ENCODE measurements at places on chromosomes 5 and 9.

DNA sequence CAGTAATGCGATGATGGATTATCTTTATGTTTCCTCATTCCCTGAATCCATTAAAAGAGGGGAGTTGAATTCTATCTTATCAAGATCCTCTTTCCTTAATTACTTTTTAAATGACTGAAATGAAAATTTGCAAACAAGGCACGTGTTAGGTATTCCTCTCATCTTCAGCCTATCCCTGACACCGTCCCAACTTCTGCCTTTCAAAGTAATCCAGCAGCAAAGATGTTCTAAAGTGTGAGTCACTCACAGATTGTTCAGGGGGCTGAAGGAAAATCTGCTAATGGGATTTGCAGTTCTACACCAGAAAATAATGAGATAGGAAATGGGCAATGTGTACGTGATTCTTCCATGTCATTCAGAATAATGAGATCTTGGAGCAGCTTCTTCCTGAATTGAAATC, 403.0 kb downstream of the ARHGEF28 start:
- DNase-seq: no peak

DNA sequence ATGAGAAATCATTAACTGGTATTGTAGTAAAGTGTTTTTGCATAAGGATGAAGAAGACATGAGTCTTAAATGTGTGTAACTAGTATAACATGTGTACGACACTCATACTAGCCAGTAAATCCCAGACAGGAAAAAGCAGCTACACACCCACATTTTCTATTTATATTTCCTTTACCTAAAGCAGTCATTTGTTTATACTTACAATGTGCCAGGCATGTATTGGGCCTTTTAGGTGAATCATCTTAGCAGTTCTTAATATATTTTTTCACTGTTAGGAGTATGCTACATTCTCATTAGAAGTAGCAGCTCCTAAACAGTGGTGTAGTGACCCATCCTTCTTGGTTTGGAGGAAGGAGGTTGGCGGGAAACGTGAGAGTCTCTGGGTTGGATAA, 55.8 kb upstream of the TMC1 start:
- no peak for DNase-seq

GRCh38 chr9:124256517-124257069, 1.2 kb upstream of the NEK6 start:
- DNase-seq: no peak

DNA sequence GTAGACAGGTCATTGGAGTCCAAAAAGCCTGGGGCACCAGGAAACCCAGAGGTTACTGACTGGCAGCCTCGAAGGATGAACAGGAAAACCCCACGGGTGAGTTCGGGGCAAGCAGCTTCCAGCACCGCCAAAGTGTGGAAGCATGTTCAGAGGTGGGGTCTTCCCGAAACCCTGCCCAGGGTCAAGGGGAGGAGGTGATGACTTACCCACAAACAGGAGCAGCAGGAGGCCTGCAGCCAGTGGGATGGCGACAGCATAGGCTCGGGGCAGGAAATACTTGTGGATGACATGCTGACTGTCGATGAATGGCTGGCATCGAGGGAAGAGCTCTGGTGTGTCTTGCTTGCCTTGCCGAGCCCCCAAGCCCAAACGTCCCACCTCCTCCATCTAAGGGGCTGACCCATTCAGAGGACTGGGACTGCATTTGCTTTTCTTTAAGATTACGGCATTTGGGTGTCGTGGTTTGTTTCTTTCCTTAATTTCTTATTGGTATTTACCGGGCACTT, 1.3 kb downstream of the DPM2 start:
- DNase-seq: no peak

GRCh38 chr9:99235926-99236634, 14.0 kb downstream of the SEC61B start:
- peak; percentile 86 for DNase-seq

DNA sequence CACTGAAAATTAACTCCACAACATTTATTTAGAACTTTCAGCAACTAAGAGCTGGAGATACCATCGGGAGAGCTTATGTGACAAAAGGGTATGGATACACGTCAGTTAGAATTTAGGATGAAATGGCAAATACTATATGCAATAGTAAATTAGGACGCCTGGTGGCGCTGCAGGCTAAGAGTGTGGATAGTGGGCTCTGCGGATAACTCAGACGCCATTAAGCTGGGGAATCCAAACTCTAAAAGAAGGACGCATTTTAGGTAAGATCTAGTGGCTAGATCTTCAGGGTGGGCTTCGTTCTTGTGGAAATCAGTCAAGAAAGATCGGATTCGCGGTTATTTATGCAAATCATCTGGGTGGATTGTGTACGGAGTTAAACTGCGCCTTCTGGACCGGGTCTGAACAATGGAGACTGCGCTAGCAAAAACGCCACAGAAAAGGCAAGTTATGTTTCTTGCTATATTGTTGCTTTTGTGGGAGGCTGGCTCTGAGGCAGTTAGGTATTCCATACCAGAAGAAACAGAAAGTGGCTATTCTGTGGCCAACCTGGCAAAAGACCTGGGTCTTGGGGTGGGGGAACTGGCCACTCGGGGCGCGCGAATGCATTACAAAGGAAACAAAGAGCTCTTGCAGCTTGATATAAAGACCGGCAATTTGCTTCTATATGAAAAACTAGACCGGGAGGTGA, at the start of gene PCDHB5:
PCDHB5 (plus strand) TSS at position 177 of the 688 bp plus-strand sequence; CDS start at position 406, 229 bp downstream.
- peak; percentile 37 for DNase-seq

GRCh38 chr5:61306531-61307131, 25.4 kb upstream of the ZSWIM6 start:
- DNase-seq: peak; percentile 59

DNA sequence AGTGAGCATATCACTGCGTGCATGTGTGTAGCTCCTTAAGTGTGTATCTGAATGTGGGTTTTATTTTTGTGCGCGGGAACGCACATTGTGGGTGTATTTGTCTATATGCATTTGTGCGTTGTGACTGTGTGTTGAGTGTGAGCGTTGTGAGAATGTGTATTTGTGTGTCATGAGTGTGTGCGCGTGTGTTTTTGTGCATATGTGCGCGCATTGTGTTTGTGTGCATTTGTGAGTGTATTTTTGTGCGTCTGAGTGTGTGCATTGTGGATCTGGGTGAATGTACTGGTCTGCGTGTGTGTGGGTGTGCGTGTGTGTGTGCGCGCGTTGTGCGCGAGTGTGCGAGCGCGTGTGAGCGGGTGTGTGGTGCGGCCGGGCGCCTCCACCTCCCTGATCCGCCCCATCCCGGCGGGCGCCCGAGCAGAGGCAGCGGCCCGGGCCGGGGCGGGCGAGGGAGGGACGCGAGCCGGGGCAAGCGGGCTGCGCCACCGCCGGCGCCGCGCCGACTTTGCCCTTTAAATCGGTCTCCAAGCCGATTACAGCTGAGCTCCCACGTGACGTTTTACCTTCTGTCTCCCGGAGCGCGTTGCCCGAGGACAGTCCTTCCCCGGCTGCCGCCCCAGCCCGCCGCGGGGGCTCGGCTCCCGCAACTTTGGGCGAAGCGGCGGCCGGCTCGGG, at the start of gene RASGRF2:
RASGRF2 (plus strand) TSS at position 596 of the 675 bp plus-strand sequence. CDS start 376 bp downstream, outside the sequence.
- no peak for DNase-seq

GRCh38 chr5:123098767-123099513, 9.9 kb downstream of the PRDM6 start:
- DNase-seq: no peak

GRCh38 chr5:158414780-158415179, 555.8 kb upstream of the CLINT1 start:
- DNase-seq: no peak

DNA sequence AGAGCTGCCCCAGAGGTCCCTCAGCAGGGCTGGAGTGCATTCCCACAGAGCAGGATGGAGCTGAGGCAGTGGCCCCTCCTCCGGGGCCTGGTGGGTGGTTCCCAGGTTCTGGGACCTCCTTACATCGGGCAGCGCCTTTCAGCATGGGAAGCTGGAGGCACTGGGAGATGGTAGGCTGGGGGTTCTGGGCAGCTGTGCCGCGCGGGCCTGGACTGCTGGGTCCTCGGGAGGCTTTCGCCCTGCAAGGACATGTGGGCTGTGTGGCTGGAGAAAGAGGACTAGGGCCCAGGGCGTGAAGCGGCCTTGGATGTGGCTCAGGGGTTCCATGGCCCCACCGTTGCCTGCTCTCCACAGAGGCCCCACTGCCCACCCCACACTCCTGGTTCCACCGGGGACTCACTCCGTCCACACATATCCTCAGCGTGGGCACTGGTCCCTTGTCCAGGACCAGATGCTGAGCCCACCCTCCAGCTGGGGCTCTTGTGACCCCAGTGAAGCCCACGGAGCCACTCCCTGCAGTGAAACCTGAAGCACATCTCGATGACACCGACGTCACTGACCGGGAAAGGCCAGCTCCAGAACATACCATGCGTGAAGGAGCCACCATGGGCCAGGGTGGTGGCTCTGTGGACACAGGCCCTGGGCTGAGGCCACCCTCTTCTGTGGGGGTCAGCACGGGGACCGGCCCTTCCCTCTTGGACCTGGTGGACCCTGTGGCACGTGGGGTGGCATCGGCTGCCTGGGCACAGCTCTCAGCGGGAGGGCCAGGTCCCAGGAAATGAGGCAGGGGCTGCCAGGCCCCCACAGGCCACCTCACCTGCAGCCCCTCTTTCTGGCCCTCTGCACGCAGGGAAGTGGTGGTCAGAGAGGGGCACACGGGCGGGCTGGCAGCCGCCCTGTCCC, 31.5 kb upstream of the NKD2 start:
- DNase-seq: no peak

DNA sequence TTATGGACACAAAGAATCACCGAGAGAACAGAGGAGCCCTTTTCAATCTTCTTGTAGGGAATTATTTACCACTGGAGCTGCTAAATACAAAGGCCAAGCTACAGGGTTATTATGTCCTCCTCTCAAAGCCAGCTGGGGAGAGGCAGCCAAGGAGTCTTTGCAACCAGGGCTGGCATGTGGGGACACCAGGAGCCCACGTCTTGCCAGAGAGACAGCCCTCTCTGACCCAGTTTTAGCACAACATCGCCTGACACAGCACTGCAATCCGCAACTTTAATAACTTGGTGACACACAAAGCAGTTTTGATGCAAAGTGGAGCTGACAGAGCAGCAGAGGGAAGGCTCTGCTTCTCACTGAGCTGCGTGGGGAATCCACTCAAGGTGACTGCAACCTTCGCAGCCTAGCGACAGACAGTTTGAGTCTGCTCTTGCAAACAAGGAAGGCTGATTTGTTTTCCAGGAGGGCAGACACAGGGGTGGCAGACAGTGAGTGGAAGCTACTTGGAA, 33.6 kb downstream of the TLR4 start:
- no peak for DNase-seq

GRCh38 chr5:18811661-18812060, 1176.3 kb downstream of the CDH18 start:
- DNase-seq: no peak

- DNase-seq: no peak
Observed at GRCh38 chr9:126528111-126528510, 85.6 kb upstream of the LMX1B start.

DNA sequence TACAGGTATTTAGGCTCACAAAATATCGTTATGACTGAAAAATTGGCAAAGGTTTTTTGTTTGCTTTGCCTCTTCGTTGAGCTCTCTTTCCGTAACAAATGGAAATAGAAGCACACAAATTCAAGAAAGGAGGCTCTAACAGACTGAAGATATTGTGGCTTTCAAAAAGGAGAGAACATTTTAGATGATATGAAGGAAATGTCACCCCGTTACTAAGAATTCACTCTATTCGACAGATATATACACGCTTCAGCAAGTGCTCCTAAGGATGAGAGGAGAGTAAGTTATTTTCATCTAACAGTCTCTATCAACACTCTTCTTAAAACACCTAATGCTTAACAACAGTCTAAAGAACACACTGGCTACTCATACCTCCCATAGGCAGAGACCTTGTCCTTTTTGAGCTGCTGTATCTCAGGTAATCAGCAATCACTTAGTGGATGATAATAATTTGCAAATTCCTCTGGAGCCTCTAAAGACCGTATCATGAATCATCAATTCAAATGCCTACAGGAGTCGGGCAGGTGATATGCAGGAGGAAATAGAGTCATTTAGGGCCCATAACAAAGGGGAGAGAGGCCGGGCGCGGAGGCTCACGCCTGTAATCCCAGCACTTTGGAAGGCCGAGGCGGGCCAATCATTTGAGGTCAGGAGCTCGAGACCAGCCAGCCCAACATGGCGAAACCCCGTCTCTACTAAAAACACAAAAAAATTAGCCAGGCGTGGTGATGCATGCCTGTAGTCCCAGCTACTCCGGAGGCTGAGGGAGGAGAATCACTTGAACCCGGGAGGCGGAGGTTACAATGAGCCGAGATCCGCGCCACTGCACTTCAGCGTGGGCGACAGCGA, 1.4 kb upstream of the HSDL2 start:
- no peak for DNase-seq

DNA sequence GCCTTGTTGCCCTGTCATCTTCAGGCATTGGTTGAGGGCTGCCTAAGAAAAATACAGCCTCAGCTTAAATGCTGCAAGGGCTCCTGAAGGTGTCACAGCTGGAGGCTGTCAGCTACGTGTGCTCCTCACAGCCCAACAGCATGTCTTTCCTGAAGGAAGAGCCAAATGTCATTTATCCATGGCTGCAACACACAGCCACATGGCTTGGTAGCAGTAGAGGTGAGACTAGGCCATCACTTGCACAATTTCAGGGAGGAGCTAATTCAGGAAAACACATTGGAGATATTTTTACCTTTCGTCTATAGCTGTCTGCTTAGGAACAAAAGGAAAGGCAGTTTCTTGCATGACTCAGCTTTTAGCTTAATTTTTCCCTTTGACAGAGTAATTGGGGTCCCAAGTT, 260.7 kb downstream of the SYK start:
- no peak for DNase-seq

DNA sequence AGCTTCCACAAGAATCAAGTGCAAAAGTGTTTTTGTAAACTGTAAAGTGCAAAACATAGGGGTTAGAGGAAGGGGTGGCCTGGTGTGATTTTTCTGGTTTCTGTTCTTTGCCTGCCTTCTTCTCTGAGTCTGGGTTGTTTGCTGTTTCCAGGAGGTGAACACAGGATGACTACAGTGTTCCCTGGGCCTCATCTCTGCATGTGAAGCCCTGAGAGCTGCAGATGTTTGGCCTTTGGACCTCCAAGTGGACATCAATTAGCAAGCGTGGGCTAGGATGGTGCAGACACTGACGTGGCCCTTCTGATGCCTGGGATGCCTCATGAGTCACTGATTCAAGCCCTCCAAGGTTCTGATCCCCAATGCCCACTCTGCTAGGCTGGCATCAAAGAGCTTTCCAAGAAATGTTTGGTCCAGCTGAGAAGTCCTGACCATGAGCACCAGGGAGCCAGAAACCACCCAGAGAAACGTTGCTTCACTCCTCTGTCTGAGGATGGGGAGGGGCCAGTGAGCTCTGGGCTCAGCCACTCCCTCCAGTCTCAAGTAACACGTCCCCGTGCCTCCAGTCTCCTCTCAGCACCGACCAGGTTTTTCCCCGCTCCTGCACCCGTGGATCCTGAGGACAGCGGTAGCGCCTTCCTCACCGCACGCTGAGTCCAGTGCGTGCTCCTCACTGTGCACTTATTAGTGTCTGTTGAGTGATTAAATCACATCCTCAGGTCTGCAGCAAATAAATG, 7.6 kb downstream of the IL9 start:
- no peak for DNase-seq

Measured in RPMI8226 (cell line).